ENCODE measurements at places on chromosomes 7 and 10.

- DNase-seq, result peak; percentile 88
Observed at GRCh38 chr10:118948786-118949185, 80.7 kb upstream of the NANOS1 start.

- DNase-seq, result no peak
Observed at GRCh38 chr10:22010973-22011408, 7.5 kb upstream of the DNAJC1 start.

DNA sequence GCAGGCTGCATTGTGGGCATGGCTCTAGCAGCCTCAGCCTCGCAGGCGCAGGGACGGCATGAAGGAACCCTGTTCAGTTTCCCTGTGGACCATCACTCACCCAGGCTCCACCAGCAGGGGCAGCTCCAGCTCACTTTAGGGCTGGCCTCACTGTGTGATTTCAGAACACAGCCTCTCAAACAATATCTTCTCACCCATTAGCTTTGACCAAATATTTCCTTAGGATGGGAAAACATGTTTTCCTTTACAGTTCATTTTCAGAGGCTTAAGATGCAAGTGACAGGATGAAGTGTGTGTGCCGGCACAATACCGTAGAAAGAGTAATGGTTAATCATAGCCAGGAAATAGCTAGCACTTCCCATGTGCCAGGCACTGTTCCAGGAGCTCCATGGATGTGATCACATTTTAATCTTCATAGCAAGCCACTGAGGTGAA is 58.2 kb downstream of the LANCL2 start:
- DNase-seq, result no peak

DNA sequence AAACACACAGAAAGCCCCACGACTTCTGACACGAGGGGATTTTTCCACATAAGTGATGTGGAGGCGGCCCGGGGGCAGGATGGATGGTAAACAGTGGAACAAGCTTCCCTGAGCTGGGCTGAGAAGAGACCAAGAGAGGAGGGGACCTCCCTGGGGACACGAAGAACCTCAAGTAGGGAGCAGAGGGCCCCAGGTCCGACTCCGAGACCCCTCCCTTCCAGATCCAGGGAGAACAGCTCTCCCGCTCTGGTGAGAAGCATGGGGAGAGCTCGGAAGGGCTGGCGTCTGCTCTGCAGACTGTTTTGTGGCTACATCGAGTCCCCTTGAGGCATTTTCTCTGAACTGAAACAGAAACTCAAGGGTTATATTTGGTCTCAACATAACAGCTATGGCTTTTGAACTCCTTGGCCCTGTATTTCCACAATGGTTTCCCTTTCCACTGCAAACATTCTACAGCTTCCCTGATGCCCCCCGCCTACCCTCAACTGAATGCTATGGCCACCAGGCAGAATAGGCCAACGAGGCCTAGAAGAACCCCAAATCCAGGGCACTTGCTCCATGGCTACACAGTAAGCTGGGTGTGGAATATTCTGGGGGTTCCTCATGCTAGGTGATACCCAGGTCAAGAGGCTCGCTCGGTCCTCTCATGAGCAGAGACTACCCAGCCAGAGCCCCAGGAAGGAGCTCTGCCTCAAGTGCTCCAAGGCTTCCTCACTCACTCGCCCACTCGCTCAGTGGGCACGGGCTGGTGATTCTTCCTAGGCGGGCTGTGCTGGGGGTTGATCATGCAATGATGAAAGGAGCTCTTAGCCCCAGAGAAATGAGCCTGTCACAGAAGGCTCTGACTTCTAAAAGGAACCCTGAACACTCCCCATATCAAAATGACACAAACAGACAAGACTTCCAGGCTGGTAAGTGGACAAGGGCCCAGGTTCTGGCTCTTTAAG is 47.5 kb downstream of the FAM53B start:
- no peak for DNase-seq

DNA sequence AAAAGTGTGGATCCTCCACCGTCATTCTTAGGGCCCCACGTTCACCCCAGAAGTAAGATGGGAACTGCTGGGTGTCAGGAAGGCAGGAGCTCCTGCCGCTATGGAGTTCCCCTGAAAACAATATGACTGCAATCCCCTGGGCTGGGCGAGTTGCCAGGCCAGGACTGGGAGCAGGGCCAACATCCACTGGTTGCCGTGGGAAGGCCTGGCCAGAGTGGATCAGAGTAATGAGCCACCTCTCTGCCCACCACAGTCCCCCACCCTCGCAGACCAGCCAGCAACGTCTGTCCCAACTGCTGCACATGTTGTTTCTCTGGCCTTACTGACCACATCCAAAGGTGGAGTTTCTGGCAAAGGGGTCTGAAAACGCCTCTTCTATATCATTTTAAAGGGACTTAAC is 86.6 kb downstream of the STRA8 start:
- DNase-seq, result no peak
